Left cardiac atrium (tissue), 4 donors: ENCODE measurements at places on chromosomes 7 and 10. TPM values are rescaled to one million over a fixed set of nuclear protein-coding genes. Genes with fewer than 3 reads are reported as not detected.

DNA sequence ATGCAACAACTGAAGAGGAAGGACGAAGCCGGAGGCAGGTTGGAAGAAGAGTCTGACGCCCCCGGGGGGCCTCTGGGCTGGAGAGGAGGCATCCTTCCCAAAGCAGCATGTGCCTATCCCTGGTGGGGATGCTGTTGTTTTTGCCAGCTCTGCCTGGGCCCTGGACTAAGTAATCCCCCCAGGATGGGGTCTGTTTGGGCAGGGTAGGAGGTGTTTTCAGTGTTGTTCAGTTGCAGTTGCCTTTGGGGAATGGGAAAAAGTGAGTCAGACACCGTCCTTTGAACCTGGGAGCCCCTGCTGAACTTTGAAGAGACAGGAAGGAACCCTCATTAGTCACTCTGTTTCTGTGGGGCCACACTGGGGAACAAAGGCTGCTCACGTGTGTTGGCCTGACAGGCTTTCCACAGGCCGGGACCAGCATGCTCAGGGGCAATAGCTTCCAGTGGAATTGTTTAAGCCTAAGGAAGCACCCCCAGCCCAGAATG is 35.2 kb upstream of the GDF10 start:
- no peak for DNase-seq

GRCh38 chr10:86117051-86117450 is 249.5 kb downstream of the GRID1 start:
- no peak for DNase-seq

GRCh38 chr10:24804956-24805355 is 81.3 kb upstream of the ARHGAP21 start:
- no peak for DNase-seq

DNA sequence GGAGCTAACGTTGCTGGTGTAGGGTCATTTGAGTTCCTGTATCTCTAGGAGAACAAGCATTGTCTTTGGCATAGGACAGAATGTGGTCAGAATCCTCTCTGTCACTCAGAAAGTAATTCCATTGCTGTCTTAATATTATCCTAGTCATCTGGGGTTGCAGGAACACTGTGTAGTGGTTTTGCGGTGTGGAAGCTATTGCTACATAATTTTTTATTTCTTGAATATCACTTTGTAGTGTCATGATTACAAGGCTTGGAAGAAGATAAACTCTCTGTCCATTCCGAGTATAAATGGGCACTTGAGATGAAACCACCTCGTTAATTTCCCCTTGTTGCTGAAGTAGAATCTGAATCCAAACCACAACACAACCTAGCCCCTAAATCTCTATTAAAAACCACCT is 919.2 kb downstream of the LRMDA start:
- no peak for DNase-seq

- no peak for DNase-seq
These were observed 122.1 kb downstream of the GRID1 start for GRCh38 chr10:86244297-86245014.

DNA sequence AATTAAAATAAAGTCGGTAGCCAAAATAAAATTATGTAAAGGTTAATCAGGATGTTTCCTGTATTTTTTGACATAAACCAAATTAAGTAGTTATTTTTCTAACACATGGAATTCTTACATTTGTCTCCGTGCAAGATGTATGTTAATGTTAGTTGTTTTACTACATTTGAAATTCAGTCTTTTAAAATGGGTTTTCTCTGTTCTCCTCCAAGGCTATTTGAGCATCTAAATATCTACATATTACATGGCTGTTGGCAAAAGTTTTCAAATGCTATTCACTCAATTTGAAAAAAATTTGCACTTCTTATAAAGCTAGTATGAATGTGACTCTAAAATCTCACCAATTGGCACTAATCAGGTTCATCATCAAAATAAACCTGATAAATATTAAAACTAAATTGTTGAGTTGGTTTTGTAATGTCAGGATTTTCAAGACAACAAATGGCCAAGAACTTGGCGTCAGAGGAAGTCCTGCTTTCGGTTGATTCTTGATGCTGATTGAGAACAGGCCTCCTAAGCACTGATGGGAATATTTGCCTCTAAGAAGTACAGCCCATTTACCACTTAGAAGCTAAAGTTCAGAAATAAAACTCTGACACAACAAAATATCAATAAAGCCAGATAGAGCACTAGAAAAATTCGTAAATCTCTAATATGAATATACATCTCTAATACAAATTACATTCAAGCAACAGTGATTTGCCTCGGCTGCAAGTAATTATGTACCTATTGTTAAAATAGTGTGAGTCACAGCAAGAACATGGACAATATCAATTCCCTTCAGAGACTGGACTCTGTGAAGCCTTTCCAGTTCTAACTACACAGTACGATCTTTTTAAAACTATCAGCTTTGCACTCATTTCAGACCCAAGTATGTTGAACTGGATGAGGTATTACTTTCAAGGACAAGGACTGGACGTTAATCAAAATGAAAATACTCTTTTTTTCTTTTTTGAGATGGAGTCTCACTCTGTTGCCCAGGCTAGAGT is 733.1 kb upstream of the C7orf33 start:
- no peak for DNase-seq

DNA sequence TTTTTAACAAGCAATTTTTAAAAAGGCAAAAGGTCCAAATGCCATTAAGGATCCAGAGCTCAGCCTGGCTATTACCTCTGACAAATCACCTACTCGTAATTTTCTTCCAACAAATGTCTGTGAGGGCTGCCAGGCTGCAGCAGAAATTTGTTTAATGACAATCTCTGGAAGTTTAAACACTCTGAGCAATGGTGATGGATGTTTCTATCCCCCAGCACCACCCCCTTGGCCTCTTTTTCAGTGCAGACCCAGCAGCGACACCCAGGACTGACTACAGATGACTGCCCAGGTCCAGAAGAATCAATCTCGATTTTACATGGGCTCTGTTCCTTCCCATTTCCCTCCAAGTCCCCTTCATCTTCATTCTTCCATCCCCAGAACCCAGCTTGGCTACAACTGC is 201.4 kb upstream of the AOAH start:
- no peak for DNase-seq

- DNase-seq = no peak
These were observed 82.1 kb downstream of the GRID1 start for GRCh38 chr10:86284355-86285105.

- DNase-seq = no peak
These were observed 621 bp upstream of the MORN4 start for GRCh38 chr10:97633921-97634320.

GRCh38 chr7:106048706-106049020 is 63.4 kb downstream of the SYPL1 start:
- no peak for DNase-seq

DNA sequence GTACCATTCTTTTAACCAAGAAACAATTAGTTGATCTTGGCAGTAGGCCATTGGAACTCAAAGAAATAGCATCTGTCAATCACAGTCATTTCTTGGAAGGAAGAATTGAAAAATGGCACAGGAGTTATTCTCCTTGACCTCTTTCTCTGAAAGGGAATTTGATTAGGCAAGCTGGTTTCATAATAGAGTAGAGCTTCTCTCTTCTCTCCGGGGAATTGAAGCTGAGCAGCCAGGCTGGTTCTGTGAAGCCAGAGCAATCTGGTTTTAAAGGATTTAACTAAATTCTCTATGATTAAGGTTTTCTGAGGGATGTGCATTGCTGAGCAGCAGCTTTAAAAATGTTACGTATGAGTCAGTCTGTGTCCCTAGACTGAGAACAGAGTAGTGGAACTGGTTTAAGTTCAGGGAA is 70.2 kb downstream of the AHCYL2 start:
- no peak for DNase-seq

- no peak for DNase-seq
These were observed 76.8 kb upstream of the CARD11 start for GRCh38 chr7:3120513-3120912.

DNA sequence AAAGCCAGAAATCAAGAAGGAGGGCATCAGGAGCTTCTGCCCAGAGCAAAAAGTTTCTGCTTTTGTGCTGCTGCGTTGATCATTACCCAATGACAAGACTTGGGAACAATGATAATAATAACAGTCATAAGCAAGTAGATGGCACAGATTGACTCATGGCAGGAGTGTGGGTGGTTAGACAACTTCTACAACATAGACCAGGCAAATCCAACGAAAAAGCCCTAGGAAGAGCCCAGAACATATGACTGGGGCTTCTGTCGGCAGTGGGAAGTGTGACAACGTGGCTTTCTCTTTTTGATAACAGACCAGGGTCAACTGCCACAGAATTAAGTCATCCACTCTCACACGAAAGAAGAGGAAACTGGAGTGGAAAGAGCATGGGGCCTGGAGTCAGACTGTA is 85.4 kb upstream of the TRIL start:
- DNase-seq = no peak

SPDYE6 gene
- total RNA-seq = not detected

DNA sequence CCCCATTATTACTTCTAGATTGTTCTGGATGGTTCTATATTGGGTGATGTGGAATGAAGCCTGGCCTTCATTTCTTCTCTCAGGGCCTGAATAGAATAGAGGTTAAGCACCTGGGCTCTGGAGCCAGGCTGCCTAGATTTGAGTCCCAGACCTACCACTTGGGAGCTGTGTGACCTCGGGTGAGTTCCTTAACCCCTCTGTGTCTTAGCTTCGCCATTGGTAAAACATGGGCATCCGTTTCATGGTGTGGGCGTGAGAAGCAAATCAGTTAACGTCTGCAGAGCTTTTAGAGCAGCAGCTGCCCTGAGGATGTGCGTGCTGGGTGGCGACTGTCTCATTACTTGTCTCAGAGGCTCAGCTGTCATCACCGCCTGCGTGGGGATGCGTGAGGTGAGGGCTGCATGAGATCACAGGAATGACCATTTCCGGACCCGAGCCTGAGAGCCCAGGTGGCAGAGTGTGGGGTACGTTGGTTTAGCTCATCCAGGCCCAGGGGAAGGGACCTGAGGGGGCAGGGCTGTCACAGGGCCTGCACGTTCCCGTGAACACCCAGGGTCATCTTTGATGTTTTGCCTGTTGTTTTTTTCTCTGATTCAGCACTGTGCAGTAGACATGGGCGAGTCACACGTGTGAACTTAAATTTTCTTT is 9.7 kb downstream of the AGAP3 start:
- DNase-seq = no peak

DNA sequence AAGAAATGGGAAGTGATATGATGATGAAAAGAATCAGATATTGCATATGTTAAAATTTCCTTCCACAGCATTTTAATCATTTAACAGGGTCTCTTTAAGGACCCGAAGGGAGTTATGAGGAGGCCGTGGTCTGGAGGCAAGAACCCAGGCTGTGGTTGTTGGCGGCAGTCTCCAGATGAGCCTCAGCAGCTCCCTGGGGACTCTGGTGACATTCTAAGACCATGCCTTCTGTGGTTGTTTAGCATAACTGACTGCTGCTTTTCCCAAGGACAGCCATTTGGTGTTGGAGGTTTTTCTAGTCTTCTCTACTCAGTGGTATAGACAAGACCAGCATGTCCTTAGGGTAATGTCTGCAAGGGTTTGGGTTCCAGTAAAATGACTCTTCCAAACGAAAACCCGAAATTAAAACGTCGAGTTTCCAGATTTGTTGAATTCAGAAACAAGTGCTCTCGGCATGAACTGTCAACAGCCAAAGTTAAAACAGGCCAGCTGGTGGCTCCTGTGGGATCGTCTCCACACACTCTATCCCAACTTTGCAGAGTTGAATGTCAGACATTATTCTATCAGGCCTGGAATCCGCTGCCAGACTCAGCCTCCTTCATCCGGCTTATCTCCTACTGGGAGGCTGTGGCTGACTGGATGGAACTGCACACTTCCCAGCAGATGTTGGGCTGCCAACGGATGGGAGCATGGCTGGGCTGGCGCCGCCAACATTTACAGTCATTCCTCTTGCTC is 183.1 kb downstream of the TAX1BP1 start:
- DNase-seq = peak; percentile 59

TDRD1 gene
- 1.0 TPM for total RNA-seq

- DNase-seq = no peak
These were observed 17.9 kb upstream of the TIAL1 start for GRCh38 chr10:119614686-119615085.

GRCh38 chr10:14474656-14475055 is 143.9 kb upstream of the FRMD4A start:
- no peak for DNase-seq

GRCh38 chr7:157565981-157566630 is 229.3 kb downstream of the DNAJB6 start:
- no peak for DNase-seq

SRRM3 gene
- 19.7 TPM for total RNA-seq

LAMTOR4 gene
- 113 TPM for total RNA-seq

GOLGA7B gene
- 2.4 TPM for total RNA-seq

- DNase-seq = peak; percentile 47
These were observed 258.4 kb downstream of the SEMA3A start for GRCh38 chr7:83936056-83936708.

- no peak for DNase-seq
These were observed 7.1 kb downstream of the COBL start for GRCh38 chr7:51309361-51310130.

GRCh38 chr10:127013211-127013656 is 108.0 kb downstream of the DOCK1 start:
- DNase-seq = peak; percentile 43

- DNase-seq = no peak
These were observed 113.3 kb upstream of the CREB5 start for GRCh38 chr7:28298870-28299518.

DNA sequence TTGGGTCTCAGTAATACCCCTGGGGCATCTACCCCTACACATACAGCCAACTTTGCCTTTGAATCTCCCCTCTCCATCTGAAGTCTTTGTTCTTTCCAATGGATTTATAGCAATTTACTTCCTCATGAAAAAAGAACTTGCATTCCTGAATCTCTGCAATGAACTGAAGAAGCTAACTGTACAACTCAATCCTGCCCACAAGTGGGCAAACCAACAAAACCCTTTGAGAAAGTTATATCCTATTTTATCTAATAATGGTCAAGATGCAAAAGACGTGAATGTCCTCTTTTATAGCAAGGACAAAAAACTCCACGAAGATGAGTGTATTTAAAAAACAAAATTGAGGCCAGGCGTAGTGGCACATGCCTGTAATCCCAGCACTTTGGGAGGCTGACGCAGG is 991.3 kb downstream of the LRMDA start:
- DNase-seq = no peak
